Activated T-helper 17 cell treated with anti-CD3 and anti-CD28 coated beads, Interleukin-2, amount 50 U/mL, for 72 hours (primary cell): ENCODE measurements at places on chromosomes 16 and 17.

- no peak for ATAC-seq
Measured at GRCh38 chr16:89708481-89708931, 7.0 kb upstream of the SPATA2L start.

DNA sequence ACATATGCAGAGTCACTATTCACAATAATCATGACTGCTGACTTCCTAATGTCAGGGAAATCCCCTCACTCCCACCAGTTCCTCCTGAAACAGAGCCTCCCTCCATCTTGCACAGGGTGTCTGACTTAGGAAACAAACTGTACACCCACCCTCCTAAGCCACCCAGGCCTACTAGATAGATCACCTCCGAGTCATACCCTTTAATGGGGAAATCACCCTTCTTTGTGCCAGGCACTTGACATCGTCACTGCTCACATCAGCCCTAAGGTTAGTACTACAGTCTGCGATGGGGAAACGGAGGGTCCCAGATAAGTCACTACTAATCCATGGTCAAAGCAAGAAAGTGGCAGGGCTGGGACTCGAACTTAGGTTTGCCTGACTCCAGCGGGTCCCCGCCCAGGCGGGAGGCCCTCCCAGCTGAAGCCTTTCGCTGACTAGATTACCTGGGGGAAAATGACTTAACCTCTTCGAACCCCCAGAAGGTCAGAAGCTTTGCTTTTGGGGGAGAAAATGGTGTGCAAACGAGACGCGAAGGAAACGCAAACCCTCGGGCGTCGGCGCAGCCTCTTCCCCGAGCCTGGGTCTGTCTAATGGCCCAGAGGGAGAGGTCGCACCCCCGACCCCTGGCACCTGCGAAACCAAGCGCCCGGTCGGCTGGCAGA is 3.4 kb upstream of the MLLT6 start:
- ATAC-seq: peak; percentile 75

- ATAC-seq: no peak
Measured at GRCh38 chr17:76720941-76721340, 5.5 kb downstream of the JMJD6 start.

DNA sequence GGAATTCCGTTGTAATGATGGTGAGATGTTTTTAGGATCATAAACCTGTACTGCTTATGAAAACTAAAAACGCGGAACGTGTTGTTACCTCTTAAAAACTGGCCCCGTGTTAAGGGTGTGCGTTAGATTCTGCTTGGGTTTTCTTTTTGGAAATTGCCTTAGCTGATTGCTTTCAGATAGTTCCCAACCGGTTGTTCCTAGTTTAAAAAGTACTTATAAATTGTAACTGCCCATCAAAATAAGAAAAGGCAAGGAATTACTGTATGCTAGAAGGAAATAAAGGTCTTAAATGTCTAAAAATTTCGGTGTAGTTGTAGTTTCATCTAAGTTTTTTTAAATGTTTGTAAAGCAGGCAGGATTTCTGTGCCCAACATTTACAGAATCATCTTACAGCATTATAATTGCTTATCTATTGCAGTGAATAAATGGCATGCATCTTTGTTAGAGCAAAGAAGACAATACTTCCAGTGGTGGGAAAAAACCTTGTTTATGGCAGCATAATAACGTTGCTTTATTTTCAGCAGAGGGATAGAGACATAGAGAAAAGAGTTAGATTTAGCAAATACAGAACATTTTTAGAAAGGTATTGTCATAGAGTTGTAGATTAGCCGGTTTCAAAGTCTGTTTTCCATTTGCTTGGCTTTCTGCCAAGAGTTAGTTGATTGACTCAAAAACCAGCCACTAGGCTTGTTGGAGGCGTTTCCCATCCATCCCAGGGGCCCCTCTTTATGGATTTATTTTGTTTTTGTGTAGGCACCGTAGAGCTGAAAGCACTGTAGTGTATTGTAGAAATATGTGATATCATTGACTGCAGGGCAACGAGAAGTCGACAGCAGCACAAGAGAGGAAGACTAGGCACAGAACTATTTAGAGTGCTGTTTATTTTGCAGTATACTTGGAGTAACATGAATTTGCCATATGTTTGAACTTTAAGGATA is 1.7 kb downstream of the PPM1D start:
- no peak for ATAC-seq

DNA sequence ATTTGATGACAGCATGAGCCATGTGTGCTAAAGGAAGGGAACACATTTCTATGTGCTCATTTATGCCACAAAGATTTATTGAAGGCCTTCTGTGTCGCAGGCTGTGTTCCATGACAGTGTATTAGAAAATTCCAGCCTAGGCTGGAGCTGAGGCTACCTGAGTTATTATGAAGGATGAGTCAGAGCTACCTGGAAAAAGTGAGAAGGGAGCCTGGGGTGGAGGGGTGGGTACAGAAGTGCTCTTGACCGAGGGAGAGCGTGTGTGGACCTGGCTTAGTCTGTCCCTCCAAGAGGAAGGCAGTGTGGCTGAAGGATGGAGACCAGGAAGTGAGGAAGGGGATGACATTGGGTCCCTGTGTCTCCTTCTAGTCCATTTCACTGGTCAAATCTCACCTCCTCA is 98.3 kb downstream of the N4BP1 start:
- ATAC-seq: no peak

DNA sequence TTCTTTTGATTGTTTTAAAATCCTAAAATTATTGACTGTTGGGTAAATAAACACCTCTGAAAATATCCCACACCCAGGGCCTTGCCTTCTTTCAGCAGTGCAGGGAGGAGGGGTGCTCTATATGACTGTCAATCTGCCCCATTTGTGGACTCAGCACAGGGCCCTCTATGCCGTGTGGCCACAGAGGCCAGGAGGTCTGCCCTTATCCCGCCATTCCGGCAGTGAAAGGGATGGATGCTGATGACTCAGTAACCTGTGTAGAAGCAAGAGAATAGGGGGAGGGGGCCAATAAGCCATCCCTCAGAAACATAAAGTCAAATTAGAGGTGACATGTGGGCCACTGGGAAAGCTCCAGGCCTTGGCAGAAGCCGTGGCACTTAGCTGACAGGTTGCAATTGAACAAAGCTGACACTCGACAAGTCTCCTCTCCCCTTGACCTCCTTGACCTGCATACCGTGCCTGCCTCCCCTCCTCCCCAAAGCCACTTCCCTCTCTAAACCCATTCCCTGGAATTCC is 281.4 kb upstream of the DYNLRB2 start:
- ATAC-seq: no peak

DNA sequence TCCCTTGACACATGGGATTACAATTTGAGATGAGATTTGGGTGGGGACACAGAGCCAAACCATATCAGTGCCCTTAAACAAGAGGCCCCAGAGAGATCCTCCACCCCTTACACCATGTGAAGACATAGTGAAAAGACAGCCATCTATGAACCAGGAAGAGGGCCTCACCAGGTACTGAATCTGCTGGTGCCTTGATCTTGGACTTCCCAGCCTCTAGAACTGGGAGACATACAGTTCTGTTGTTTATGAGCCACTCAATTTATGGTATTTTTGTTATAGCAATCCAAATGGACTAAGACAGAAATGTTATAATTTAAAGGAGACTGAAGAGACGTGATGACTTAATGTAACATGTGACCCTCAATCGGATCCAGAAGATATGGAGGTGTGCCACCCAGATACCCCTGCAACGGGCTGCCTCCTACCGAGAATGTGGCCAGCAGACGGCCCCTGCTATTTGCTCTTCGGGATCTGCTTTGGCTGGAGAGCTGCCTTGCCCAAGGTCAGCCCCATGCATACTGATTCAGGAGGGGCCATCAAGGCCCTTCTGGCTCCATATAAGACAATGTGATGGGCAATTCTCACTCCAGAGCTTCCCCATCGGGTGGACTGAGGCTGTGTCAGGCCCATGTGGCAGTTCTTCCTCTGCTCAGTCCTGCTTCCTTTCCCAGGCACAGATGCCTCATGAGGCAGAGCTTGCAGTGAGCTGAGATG is 80.6 kb downstream of the NETO2 start:
- no peak for ATAC-seq
